Fibroblast of the aortic adventitia (primary cell): ENCODE measurements at places on chromosomes 7 and 10.

DNA sequence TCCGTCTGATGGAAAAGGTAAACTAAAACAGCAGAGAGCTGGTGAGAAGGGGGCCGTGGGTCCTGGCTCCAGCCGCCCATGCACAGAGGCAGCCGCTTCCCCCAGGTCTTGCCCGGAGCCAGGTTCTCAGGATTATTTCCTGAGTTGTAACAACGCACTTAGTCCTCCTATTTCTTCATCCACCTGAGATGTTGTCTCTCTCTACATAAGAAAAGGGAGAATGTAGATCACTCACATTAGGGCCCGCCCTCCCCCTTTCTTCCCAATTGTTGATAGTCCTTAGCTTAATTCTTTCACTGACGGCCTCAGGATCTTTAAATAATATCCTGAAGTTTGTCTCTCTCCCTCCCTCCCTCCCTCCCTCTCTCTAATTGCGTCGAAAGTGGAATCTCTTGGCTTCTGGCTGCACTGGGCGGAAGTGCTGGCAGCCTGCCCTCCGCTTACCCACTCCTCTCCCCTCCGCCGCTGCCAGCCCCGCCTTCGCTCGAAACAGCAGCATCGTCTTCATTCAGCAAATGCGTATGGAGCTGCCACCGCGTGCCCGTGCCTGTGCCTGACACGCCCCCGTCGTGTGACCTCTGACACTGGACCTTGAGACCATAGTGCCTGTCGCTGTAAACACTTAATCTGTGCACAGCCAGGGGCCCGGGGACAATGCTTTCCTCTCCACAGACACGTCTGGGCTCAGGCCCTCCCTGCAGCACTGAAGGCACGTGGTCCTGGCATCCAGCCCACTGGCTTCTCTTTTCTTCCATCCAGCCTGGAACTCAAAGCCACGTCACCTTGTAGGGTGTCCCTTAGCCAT is 174.5 kb upstream of the PPP2R2D start:
- no peak for DNase-seq

GRCh38 chr10:133187906-133188681 is 28.1 kb downstream of the KNDC1 start:
- no peak for DNase-seq

DNA sequence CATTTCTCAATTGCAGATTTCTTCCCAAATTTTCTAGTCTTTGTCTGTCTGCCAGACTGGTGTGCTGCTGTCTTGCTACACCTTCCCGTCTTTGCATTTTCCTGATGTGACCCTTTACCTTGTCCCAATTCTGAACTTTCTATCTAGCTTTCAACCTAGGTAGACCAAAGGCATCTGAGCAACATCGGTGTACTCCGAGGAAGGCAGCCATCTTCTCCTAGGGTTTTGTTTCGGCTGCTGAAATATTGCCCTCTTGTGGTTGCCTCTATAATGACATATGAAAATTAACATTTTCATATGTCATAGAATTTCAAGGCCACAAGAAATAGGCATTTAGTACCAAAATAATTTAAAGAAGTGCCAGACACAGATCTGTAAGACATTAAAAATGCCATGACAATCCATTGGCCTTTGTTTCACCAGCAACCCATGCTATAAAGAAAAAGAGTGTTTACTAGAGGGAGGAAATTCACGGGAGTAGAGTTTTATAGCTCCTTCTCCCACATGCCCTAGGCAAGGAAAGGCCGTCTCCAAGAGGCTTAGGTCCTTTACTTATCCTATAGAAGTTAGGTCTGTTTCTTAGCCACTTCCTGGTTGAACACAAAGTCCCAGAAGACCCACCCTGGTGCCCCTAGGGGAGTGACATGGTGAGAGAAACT is 23.4 kb downstream of the OR9A2 start:
- DNase-seq, result peak; percentile 75

DNA sequence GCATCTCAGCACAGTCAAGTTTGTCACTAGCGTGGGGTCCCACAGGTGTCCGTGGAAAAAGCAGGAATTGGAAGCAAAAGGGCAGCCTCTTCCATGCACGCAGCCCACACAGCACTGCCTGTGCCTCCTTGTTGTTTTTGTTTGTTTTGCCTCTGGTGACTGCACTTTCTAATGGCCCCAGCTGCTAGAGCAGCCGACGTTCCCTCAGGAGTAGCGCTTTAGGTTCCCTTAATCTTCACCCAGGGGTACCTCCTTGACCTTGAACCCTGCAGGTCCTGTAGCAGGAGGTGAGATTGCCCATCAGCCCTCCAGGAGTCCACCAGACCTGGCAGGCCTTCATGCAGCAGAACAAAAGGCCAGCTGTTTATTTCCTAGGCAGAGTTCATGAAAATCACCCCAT is 210.1 kb downstream of the CACNB2 start:
- DNase-seq, result no peak

- peak; percentile 59 for DNase-seq
Observed at GRCh38 chr10:70132098-70133029, at the start of gene AIFM2. Gene AIFM2 (minus strand): TSS chr10:70132825. CDS start chr10:70124084, 8,741 bp downstream.

GRCh38 chr10:78456649-78457400 is 423.2 kb downstream of the RPS24 start:
- DNase-seq, result no peak

GRCh38 chr10:108872854-108873253 is 1050.5 kb downstream of the XPNPEP1 start:
- DNase-seq, result peak; percentile 13

DNA sequence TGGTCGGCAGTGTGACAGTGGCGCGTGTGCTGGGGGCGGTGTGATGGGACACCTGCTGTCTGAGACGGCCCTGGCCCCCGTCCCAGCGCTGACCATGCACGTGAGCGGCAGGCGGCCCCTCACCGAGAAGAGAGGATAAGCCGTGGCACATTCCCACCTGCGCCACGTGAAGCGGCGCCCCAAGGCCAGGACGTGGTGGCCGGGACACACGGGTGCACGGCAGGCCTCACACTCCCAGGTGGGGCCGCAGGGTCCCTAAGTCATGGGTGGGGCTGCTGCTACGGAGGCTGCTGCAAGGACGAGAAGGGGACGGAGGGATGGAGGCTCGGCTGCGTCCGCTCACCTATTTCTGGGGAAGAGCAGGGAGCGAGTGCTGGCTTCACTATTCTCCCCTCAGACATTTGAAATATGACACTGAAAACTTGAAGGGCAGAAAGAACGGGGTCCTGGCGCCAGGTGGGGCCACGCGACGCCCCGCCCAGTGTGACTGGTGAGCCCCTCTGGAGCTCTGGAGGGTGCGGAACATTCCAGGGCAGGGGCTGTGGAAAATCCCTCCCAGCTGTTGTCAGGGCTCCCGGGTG is 7.5 kb downstream of the CYP2W1 start:
- DNase-seq, result no peak

GRCh38 chr10:73763343-73763742 is 18.5 kb upstream of the CHCHD1 start:
- no peak for DNase-seq

GRCh38 chr7:101162551-101163278 is 2.7 kb downstream of the VGF start:
- no peak for DNase-seq

DNA sequence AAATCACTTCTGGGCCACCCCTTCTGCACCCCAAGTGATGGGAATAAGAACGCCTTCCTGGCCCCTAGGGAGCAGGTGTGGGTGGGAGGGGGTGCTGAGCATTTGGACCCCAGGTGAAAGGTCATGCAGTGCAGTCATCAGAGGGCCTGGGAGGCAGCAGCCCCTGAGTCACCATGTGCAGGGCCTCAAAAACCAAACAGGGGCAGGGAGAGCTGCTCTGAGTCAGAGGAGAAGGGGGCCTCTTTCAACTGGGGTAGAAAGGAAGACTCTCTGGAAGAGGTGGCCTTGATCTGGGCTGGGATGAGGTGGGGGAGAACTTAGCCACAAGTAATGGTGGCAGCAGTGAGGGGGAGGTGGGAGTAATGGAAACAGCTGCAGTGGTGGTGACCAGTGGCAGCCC is 164.3 kb downstream of the BUB3 start:
- no peak for DNase-seq

GRCh38 chr10:14571866-14572507 is 202.7 kb downstream of the FAM107B start:
- peak; percentile 40 for DNase-seq

DNA sequence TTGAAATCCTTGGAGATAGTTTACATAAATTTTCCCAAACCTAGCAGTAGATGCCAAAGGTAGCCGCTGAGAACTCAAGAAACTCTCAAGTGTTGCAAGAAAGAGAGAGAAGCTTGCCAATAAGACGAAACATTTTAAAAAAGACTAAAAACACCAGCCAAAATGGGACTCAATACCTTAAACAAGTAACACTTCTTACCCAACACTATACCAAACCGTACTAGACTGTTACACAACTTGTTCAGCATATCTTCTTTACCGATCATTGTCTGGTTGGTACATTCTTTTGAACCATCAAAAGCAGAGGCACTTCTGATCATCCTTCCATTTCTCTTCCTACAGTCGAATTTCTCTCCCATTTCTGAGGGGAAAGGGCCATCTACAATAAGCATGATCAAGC is 4.8 kb upstream of the PTPN12 start:
- no peak for DNase-seq

DNA sequence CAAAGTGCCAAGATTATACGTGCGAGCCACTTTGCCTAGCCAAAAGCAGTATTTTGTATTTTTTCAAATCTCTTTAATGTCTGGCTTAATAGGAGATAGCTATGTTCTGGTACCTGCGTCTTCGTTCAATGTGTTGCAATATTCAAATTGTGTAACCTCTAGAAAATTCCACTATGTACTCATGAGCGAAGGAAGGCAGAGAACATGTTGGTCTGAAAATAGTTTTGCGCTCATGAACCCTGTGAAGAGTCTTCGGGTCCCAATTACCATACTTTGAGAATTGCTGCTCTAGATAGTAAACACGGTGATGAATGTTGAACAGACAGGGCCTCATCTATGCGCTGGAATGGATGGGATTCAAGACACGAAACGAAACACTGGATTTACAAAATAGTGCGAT is 2.7 kb upstream of the SUV39H2 start:
- DNase-seq, result no peak

- DNase-seq, result no peak
Observed at GRCh38 chr7:48045195-48045765, 9.9 kb downstream of the C7orf57 start.

DNA sequence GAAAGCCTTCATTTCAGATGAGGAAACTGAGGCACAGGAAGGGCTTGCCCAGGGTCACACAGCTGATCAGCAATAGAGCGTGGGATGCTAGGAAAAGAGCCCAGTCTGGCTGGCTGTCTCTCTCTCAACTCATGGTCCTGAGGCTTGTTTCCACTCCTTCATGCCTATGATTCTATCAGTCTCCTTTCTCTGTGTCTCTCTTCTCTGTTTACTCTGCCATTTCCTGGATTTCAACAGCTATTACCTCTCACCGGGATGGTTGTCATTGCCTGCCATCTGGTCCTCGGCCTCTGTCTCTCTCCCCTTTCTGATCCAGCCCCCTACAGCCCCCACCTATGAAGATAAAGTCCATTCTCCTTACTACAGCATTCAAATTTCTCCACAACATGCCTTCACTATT is 93.3 kb upstream of the AGBL3 start:
- DNase-seq, result no peak

DNA sequence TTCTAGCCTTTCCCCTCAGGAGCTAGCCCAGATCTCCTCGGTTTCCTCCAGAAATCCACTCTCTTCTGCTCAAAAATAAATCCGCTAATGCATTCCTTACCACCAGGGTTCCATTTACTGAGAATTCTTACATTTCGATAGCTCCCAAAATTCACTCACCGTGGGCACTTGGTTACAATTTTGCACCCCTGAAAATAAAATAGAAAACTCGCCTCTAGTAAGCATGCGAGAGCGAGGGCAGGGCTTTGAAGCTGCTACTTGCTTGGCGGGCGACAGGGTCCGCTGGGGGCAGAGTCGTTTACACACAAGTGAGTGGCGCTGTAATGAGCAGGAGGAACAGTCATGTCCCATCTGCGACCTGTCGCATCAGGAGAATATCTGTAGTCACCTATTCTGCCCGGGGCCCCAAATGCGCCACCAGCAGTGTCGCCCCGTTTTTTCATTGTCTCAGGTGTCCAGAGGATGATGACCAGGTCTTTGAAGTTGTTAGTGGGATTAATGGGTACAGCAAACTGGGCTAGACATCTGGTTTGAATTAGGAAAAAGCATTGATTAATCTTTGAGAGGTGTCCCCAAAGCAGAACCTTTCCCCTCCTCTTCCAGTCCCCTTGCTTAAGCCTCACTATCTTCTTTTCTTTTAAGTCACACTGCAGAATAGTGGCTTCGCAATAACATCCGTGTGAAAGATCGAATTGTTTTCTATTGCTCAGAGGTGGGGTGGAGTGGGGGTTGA is 1.2 kb upstream of the MEOX2 start:
- DNase-seq, result no peak

DNA sequence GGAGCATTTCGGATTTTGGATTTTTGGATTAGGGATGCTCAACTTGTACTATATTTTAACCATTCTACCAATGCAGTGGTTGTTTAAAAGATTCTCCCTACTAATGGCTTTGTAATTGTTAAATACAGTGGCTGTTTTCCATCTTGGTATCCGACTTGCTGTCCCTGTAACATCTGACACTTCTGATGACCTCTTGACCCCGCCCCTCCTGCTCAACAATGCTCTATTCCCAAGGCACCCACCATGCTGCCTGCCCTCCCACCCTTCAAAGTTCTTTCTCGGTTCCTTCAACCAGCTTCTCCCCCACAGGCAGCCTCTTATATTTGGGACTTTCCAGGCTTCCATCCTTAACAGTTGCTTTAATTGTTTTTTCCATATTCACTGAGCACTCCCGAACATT is 2.0 kb downstream of the PRTFDC1 start:
- DNase-seq, result no peak

DNA sequence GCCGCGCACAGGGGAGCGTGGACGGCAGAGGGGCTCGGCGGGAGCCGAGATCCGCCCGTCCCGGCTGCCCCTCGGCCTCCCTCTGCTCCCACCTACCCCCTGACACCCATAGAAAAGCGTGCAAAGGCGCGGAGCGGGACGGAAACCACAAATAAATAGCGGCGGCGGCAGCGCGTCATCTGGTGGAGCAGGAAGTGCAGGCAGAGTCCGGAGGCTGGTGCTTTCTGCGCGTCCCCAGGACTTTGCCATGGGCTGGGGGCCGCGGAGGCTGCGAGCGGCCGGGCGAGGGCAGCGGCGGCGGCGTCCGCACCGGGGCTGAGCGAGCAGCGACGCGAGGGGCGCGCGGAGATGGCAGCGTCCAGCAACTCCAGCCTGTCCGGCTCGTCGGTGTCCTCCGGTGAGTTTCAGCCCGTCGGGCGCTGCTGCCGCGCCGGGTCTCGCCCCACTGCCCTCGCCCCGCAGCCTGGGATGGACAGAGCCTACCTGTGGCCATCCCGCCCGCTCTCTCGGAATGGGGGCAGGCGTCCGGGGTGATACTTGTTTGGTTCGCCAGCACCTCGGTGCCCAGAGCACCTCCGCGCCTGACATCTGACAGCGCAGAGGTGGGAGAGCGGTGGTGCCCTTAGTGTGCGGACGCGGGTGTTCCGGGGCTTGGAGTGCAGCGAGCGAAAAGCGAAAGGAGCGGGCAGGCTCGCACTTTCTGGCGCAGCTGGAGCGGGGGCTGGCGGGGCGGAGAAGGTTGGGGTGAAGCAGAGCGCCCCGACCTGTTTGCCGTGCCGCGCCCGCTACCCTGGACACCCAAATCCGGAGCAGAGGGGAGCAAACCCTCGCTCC is at the start of gene CHN2:
Gene CHN2, plus strand, starts transcription at position 182 of the 834 bp plus-strand sequence.
- peak; percentile 26 for DNase-seq
